ENCODE measurements at places on chromosomes 11 and 22. TPM values are rescaled to one million over a fixed set of nuclear protein-coding genes. Genes with fewer than 3 reads are reported as not detected.

The PARVG gene
- total RNA-seq, result 0.20 TPM

The FXYD2 gene
- not detected for total RNA-seq

The CHRDL2 gene
- total RNA-seq, result not detected

The CYP2D6 gene
- total RNA-seq, result 0.18 TPM

The ZPR1 gene
- total RNA-seq, result 83.8 TPM

DNA sequence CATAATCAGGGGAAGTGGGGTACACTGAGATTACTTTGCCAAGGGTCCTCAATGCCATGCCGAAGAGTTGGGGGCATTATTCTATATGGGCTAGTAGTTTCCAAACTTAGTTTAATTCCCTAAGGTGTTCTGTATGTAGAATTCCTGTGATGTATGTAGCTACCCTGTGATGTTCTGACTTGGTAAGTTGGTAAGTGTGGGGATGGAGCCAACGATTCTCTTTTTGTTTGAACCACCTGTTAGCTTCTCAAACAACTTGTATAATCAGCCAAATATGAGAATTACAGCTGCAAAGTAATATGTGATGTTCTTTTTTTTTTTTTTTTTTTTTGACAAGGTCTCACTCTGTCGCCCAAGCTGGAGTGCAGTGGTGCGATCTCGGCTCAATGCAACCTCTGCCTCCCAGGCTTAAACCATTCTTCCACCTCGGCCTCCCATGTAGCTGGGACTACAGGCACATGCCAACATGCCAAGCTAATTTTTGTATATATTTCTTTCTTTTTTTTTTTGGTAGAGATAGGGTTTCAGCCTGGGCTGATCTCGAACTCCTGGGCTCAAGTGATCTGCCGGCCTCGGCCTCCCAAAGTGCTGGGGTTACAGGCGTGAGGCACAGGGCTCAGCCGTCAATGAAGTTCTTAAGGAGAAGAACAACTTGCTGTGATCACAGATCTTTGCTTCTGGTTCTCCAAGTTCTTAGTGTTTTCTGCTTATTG lies 315.2 kb upstream of the CCDC90B start:
- DNase-seq, result no peak

- DNase-seq, result no peak
Observed at GRCh38 chr11:59523541-59523940, 12.2 kb downstream of the OR4D9 start.

- DNase-seq, result peak; percentile 80
Observed at GRCh38 chr11:77187776-77188632, 60.0 kb downstream of the MYO7A start.

DNA sequence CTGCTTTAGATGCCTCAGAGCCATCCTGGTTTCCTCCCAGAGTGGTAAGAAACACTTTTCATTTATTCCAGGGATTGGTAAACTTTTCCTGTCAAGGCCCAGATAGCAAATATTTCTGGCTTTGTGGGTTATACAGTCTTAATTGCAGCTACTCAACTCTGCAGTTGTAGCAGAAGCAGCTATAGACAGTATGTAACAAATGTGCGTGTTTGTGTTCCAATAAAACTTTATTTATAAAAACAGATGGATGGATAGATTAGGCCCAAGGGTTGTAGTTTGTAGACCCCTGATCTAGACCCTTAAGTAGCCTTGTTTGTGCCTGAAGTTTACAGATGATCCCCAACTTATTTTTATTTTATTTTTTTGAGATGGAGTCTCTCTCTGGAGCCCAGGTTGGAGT lies 17.9 kb downstream of the NNMT start:
- no peak for DNase-seq

DNA sequence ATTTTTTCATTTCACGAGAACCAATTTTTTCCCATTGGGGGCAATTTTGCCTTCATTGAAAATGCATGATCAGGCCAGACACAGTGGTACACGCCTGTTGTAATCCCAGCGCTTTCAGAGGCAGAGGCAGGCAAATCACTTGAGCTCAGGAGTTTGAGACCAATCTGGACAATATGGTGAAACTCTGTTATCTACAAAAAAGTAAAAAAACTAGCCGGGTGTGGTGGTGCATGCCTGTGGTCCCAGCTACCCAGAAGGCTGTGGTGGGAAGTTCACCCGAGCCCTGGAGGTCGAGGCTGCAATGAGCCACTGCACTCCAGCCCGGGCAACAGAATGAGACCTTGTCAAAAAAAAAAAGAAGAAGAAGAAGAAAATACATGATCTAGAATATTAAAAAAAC lies 19.2 kb upstream of the UPK3A start:
- no peak for DNase-seq

DNA sequence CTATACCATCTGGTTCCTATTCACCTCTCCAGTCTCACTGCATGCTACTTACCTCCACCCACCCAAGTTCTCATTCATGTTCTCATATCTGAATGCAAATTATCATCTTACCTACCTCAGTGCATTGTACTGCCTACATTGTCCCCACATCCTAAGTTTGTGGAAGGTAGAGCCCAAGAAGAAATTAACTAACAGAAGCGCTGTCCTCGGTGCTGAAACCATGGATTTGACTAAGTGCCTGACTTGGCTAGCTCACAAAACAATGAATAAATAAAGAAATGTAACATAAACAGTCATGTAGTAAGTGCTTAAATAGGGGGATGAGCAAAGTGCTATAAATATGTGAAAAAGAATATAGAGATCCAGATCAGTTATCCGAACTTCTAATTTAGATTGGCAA lies 63.2 kb downstream of the GRIA4 start:
- peak; percentile 31 for DNase-seq

GRCh38 chr22:30008401-30008800 lies 71.9 kb upstream of the HORMAD2 start:
- DNase-seq, result no peak

GRCh38 chr11:20235164-20235563 lies 74.9 kb upstream of the DBX1 start:
- DNase-seq, result no peak

DNA sequence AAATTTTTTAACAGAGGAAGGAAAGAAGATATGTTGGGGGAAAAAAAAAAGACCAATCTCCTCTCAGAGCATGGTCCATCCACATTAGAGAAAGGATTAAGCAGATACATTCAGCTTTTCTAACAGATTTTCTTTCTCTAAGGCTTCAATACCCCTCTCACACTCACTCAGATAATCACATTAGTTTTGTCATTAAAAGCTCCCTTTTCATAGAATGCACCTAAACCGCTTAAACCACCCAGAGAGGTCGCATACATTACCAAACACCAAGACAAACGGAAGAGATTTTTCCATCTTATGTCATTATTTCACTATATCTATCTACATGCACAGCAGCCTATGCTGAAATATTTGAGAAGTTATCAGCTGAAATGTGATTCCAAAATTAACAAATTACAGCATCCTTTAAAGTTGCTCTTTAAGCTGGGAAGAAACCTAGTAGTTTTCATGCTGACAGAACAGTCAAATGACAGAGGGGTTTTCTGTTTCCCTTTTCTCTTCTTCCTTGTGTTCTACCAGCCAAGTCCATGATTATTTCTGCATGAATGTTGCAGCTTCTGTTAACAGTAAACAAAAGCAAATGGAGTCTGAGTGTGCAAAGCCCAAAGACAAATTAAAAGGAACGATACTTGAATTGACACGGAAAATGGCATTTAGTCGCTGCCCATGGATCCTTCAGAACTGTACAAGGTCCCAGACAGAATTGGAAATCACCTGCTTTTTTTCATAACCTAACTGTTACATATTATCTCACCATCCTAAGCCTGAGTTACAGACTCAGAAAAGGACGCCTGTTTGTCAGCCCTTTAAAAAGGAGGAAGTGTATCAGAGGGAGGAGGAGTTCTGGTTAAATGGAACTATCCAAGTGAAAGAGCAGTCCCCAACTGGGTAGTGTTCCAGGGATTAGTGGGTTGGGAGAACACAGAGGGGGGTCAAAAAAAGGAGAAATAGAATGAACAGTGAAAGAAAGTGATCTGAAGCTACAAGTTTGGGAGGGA lies 54.6 kb downstream of the PRCP start:
- no peak for DNase-seq

- no peak for DNase-seq
Observed at GRCh38 chr11:121437686-121438078, 14.4 kb upstream of the SORL1 start.

GRCh38 chr22:47572443-47572842 lies 810.0 kb downstream of the TBC1D22A start:
- DNase-seq, result no peak

DNA sequence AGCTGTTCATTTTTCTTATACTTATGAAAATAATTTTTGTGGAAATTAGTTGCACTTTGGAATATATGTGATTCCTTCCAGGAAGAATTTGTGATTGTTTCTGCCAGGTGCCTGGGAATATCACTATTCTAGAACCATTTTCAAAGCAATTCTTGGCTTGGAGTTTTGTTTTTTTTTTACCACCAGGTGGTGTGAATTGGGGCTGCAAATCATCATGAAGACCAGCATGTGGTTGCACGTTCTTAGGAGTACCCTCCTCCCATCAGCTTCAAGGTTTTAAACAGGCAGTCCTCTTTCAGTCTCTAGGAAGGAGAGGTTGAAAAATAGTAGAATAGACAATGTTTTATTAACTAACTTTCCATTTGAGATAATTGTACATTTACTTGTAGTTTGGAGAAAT lies 25.9 kb downstream of the USP47 start:
- DNase-seq, result no peak

DNA sequence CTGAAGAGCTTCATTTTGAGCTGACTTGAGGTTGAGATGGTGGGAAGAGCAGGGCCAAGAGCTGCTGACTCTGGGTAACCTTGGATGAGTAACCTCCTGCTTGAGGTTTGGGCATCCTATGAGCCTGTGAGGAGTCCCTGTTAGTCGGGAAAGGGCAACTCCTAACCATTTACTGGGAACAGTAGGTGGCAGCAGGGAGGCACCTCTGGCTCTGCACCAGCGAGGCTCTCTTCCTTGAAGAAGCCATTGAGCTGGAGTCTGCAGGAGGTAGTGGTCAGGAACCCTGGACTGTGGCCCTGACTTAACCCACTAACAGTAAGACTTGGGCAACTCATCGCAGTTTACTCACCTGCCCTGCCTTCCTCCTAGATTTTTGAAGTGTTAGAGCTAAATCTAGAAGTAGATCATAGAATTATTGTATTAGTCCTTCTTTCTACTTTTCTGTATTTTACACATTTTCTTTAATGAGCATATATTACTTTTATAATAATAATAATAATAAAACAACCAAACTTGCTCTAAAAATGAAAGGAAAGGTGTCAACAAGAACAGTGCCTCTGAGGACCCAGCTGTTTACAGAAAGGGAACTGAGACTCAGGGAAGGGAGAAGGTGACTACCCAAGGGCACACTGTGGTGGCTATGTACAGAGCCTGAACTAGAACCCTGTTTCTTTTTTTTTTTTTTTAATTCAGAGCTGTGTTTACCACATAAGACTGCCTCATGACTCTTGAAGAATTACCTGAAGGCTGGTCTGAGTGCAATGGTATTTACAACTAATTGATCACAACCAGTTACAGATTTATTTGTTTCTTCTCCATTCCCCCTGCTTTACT lies 47.5 kb downstream of the MEI1 start:
- peak; percentile 47 for DNase-seq

Data from K562 (cell line).